ENCODE measurements at places on chromosomes 13 and 19.

DNA sequence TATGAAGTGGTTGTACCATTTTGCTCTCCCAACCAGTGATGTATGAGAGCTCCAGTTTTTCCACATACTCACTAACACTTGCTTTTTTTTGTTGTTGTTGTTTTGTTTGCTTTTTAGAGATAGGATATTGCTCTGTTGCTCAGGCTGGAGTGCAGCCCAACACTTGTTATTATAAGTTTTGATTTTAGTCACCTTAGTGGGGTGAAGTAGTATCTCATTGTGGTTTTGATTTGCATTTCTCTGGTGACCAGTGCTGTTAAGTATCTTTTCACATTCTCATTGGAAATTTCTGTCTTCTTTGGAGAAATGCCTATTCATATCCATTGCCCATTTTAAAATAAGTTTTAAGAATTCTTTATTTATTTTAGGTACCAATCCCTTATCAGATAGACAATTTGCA lies 31.3 kb downstream of the CYP4F22 start:
- no peak for DNase-seq

DNA sequence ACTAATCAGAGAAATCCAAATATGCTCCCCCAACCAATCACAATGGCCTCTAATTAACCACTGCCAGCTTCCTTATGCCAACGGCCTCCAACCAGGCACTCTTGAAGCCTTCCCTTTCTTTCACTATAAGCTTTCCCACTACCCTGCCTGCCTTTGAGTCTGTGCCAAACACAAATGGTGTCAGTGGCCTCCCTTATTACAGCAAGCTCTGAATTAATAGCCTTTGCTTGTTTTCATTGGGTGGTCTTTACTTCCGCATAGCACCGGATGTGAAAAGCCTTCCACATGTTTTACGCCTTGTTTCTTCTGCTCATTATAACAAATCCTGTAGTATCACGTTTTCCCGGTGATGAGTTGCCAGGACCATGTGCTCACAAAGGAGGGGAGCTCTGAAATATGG lies 1.4 kb upstream of the EDDM13 start:
- no peak for DNase-seq

GRCh38 chr13:41178040-41178439 lies 16.3 kb downstream of the KBTBD7 start:
- DNase-seq, result no peak

DNA sequence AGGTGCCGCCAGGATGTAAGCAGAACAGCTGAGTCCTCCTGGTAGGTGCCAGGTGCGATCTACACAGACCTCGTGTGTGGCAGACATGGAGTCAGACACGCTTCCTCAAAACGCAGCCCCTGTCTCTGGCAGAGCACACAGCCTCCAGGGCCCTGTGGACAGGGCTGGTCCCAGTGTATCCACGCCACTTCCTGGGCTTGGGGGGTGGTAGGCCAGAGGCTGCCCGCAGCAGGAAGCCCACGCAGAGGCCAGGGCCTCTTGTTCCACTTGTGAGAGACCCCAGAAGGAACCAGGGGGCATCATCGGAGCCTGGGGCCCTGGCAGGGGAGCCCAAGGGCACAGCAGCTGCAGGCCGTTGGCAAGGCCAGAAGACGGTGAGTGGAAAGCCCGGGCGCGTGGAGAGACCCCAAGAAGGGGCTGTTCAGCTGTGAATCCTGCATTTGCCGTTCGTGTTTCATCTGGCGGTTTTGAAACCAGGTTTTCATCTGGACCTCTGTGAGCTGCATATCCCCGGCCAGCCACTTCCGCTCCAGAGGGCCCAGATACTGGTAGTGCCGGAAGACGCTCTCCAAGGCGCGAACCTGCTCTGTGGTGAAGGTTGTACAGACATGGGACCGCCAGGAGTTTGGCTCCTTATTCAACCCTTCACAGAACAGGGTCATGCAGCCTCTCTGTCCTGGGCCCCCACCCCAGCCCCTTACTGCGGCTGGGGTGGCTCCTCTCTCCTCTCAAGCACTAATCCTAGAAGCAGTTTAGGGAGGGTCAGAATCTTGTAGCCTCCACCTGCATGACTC lies 25.1 kb upstream of the SLITRK1 start:
- DNase-seq, result no peak

- no peak for DNase-seq
These were observed 399.1 kb upstream of the SPRY2 start for GRCh38 chr13:80740071-80740470.

DNA sequence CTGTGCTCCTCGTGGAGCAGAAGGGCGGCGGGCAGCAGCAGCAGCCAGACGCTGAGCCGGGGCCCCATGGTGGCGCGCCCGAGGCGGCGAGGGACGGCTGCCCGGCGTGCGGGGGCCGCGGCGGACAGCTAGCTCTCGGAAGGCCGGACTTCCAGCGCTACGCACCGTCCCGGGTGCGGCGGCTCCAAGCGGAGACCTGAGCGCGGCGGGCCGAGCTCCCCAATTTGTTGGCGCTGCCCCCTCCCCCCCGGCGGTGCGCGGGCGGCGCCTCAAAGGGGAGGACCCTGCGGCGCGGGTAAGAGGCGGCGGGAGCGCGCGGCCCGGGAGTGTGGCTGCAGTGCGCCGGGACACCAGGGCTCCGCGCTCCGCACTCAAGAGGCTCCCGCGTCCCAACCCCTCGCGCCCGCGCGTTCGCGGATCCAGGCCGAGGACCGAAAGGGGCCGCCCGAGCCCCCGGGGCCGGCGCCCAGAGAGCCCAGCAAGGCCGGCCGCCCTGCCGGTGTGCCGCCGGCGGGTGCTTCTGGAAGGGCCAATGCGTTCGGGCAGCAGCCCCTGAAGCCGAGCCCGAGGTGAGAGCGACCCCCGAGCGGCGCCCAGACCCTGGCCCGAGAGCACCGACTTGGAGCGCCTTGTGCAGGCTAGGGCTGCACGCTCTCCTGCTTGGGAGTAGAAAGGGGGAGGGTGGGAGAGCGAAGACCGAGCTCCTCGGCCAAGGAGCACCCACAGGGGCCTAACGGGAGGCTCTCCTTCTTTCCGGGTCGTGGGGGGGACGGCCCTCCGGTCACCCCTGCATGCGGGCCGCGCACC lies at the start of the genes COL4A1 and COL4A2:
Gene COL4A1 (minus strand): TSS at position 198 of the 807 bp plus-strand sequence. CDS start 130 bp downstream, at position 68.
Gene COL4A2 (plus strand): TSS at position 325 of the 807 bp plus-strand sequence. CDS start 620 bp downstream, outside the sequence.
- no peak for DNase-seq

DNA sequence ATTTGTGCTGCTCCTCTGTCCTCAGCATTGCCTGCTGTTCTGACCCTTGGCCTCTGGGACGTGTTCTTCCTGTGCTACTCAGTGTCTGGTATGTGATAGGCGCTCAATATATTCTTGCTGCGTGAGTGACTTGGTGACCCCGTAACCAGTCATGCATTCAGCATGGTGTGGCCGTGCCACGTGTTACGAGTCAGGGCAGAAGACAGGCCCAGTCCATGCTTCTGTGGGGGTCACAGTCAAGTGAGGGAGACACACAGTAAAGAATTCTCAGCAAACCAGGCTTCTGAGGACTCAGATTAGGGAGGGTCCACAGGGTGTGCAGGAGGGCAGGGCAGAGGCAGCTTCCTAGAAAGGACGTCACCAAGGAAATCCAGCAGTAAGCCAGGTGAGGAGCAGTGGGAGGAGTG lies 7.9 kb downstream of the PPP1R37 start:
- DNase-seq, result no peak

- no peak for DNase-seq
These were observed 7.1 kb upstream of the IGFL3 start for GRCh38 chr19:46131485-46132143.

GRCh38 chr13:25167382-25168174 lies 4.5 kb downstream of the AMER2 start:
- DNase-seq, result no peak

DNA sequence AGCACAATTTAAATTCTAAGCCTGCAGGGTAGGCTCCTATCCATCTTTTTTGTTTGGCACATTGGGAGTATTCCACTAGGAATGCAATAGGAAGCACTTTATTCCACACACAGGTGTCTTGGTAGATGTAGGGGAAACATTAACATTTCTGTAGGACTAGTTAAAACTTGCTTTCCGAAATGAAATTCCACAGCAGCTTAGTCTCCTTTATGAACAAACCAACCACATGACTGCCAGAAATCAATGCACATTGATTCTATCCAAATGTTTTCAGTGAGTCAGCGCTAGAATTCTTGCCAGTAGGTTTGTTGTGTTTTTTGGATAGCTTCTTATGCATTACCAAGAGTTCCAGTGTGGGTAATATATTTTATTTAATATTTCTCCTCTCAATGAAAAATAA lies 207.9 kb upstream of the CSNK1A1L start:
- DNase-seq, result no peak

DNA sequence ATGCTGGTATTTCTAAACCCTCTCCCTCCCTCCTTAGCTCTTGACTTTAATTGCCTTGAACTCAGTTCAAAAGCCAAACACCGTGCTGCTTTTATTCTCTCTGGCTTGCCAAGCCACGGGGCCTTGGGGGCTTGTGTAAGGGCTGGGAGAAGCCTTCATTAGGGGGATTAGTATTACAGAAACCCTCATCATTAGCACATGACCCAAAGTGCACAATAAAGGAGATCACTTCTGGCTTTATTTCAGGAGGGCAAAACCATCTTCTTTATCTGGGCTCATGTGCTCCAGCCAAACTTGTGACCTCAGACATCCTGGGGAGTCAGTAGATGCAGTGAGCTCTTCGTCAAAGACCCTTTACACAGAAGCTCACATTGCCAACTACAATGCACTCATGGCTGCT lies at the start of gene DCT:
Gene DCT (minus strand): TSS at position 67 of the 400 bp plus-strand sequence. CDS start 427 bp downstream, outside the sequence.
- no peak for DNase-seq

- DNase-seq, result no peak
These were observed 1.1 kb upstream of the ERF start for GRCh38 chr19:42255766-42256745.

GRCh38 chr19:10112037-10112761 lies 706 bp downstream of the P2RY11 start:
- DNase-seq, result peak; percentile 73

- DNase-seq, result no peak
These were observed 539.5 kb upstream of the SLC10A2 start for GRCh38 chr13:103605546-103606326.

DNA sequence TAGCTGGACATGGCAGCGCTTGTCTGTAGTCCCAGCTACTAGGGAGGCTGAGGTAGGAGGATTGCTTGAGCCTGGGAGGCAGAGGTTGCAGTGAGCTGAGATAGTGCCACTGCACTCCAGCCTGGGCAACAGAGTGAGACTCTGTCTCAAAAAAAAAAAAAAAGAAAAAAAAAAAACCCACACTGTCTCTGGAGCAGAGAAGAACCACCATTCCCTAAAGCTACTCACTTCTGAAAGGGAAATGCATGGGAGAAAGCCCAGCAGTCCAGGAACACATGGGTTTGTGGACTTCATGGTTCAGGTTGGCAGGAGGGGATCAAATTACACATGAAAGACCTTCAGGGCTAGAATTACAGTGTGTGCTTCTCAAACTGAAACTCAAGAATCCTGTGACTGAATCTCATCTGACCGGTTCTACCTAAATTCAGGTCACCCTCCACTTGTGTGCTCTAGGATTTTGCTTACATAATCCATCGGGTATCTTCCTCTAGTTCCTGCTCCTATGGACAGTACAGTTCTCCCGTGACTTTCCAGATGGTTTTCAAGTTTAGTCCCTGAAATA lies 30.2 kb upstream of the CPB2 start:
- no peak for DNase-seq

DNA sequence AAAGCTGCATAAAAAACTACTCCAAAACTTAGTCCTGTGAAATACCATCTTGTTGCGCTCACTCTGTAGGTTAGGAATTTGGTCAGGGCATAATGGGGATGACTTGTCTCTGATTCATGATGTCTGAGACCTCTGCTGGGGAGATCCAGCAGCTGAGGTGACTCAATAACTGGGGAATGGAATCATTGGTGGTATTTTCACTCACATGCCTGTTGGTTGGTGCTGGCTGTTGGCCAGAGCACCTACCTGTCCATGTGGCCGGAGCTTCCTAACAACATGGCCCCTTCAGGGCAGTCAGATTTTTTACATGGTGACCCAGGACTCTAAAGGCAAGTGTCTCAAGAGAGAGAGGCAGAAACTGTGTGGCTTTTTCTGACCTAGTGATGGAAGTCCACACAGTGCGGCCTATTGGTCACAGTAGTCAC lies 7.4 kb upstream of the ESD start:
- no peak for DNase-seq
